ENCODE measurements at places on chromosomes 3 and 15.

DNA sequence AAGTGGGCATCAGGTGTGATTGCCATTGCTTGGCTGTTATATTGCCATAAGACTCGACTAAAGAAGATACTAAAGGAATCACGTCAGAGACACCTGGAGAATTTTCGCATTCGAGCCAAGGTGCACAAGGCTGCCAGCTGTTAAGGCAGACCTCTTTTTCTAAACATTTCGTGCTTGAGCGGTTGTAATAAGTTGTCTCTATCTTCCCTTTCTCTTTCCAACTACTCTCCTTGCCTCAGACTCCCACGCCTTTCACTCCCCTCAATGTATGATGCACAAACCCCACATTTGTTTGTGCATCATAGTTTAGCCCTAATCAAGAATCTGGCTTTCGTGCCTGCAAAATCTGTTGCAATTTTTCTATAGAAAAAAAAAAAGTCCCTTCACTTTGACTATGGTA is 118.0 kb downstream of the IQCH start:
- no peak for DNase-seq

- no peak for DNase-seq
Measured at GRCh38 chr15:59492389-59493377, 54.7 kb downstream of the FAM81A start.

DNA sequence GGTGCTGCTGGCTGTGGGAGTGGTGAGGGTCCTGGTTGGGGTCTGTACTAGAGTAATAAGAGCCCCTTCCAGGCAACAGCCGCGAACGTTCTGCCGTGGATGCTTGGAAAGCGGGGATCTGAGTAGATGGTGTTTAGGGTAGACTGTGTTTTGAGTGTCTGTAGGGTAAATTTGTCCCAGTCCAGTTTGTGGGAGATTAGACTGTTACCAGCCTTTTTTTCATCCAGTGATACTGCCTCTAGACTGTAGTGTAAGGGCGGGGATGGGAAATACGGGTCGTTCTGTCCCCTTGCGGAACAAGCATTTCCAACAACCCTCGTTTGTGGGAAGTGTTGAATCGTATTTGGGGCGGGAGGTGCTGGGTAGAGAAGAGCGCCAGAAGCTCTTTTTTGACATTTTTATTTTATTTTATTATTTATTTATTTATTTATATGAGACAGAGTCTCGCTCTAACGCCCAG is 424 bp downstream of the HAUS2 start:
- no peak for DNase-seq

- no peak for DNase-seq
Measured at GRCh38 chr3:14487086-14487485, 53.1 kb downstream of the GRIP2 start.

GRCh38 chr3:15456321-15456720 is 28.9 kb downstream of the EAF1 start:
- no peak for DNase-seq
